ENCODE measurements at places on chromosomes 1 and 21.

DNA sequence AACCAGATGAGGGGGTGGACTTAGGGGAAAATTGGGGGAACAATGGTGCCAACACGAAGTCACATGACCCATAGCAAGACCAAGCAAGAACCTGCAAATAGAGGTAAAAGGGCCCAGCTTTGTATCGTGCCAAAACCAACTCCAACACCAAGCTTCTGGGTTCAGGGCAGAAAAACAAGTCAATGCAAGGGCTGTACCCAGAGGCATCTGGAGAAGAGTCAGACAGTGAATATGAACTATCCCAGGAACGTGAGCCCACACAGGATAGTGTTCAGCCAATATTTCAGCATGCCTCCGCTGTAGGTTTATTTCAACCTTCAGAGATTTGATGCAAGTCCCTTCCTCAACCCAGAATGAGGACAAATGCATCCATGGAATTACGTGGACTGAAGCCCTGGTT, 15.0 kb upstream of the ZMYM6 start:
- no peak overlapping the region for H3K4me3 ChIP-seq
- no peaks in the 10 kb centered on the region for H3K36me3 ChIP-seq
- peaks cover 13% of the 10 kb centered on the region for H3K27me3 ChIP-seq
- H3K27ac ChIP-seq: no peak overlapping the region
- DNase-seq: no peak
- no peaks in the 10 kb centered on the region for H3K4me1 ChIP-seq

DNA sequence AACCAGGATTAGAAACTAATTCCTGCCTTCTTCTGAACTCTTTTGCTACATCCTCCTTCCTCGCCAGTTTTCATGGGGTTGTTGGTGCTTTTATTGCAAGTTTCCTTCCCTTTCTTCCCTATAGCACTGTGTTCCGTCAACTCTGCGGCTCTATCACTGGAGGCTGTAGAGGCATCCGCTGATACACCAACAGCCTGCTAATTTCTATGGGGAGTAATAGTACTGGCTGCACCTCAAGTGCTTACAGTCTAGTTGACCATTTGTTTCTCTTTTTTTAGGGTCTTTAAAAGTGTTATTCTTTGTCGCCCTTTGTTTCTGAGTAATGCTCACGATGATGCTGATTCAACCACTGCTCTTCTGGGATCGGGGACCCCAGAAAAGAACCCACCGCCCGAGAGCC, 746 bp downstream of the MIS18A start:
- H3K36me3 ChIP-seq: peaks cover 5% of the 10 kb centered on the region
- H3K4me1 ChIP-seq: peaks cover 12% of the 10 kb centered on the region
- H3K27me3 ChIP-seq: no peaks in the 10 kb centered on the region
- peak overlapping the region; percentile 100 for H3K4me3 ChIP-seq
- H3K27ac ChIP-seq: peak overlapping the region; percentile 94

GRCh38 chr1:153343040-153343681, 5.5 kb downstream of the PGLYRP4 start:
- no peaks in the 10 kb centered on the region for H3K36me3 ChIP-seq
- peaks cover 14% of the 10 kb centered on the region for H3K27me3 ChIP-seq
- peaks cover 10% of the 10 kb centered on the region for H3K4me1 ChIP-seq
- peak overlapping the region; percentile 26 for H3K27ac ChIP-seq

DNA sequence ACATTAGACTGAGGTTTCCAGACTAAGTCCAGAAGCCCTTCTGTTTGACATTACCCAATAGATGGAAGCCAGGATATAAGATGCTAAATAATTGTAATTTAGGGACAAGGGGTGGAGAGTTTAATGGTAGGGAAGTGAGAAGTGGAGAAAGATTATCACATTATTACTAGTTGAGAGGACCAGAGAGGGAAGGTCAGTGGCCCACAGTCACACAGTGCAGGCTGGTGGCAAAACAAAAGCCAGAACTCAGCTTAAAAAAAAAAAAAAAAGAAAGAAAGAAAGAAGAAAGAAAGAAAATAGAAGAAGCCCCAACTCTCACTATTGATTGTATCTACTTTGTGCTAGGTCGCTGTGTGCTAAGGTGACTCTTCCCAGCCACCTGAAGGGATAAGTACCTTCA, 41.6 kb upstream of the WNT4 start:
- H3K36me3 ChIP-seq: no peaks in the 10 kb centered on the region
- H3K27ac ChIP-seq: no peak overlapping the region
- DNase-seq: no peak

DNA sequence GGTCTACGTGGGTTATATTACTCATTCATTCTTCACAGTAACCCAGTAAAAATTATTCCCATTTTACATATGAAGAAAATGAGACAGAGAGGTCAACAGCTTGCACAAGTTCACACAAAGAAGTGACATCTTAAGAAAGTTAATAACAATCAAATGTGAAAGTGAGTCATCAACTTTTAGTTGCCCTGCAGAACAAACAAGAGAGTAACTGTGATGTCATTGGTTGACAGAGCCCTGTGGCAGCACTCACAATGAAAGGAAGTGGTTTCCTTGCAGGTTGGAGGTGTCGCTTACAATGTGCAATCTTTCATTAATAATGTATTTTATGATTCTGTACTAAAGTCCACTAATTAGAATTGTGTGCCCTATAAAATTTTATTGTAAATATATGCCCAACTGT, 369.6 kb downstream of the RYR2 start:
- no peaks in the 10 kb centered on the region for H3K36me3 ChIP-seq
- H3K4me3 ChIP-seq: no peak overlapping the region
- no peaks in the 10 kb centered on the region for H3K4me1 ChIP-seq
- no peaks in the 10 kb centered on the region for H3K27me3 ChIP-seq
- no peak for DNase-seq

Data from type B pancreatic cell (in vitro differentiated cells).